ENCODE measurements at places on chromosomes 6 and 20.

DNA sequence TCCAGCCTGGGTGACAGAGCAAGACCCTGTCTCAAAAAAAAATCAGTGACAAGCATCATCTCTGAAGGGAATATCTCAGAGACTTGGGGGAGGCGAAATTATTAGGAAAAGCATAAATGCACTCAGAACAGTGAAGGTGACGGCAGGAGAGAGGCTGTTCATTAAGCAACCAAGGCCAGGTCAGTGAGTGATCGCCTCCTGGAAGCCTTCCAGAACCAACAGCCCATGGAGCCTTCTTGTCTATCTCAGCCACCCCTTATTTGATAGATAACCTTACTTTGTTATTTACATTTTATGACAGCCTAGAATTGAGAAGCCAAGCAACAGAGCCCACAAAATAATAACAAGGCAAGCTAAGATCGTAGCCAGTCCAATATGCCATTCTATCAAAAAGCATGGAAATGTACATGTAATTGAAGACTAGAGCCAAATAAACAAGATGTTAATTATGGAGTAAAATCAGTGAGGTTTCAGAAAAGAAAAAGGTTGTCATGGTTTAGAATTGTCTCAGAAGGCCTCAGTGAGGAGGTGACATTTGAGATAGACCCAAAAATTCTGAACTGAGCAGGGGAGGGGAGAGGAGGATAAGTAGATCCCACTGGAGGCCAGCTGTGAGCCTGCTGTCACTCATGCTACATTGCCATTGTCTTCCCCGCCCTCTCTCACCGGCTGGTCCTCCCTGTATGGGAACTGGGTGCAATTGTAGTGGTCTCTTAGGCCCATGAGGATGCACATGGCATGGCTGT lies 17.8 kb downstream of the BNIP5 start:
- DNase-seq, result no peak

DNA sequence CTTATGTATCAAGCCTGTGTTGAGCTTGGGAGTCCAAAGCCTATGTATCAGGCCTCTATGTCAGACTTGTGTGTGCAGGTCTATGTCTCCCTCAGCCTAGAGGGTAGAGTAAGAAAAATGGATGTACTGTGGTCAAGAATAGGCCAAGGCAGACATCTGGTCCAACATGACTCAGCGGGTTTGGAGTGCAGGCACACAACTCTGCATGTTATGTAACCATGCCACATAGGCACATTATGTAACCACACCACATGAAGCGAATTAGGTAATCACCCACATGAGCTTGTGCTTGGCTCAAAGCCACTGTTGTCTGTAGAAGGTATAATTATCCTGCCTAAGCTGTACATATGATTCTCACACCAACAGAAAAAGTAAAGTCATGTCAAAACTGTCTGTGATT lies 1190.5 kb upstream of the EYS start:
- DNase-seq, result no peak

- no peak for DNase-seq
These were observed 607.3 kb upstream of the CITED2 start for GRCh38 chr6:139981768-139982181.

- no peak for DNase-seq
These were observed 266.5 kb upstream of the RIMS1 start for GRCh38 chr6:71619836-71620235.

DNA sequence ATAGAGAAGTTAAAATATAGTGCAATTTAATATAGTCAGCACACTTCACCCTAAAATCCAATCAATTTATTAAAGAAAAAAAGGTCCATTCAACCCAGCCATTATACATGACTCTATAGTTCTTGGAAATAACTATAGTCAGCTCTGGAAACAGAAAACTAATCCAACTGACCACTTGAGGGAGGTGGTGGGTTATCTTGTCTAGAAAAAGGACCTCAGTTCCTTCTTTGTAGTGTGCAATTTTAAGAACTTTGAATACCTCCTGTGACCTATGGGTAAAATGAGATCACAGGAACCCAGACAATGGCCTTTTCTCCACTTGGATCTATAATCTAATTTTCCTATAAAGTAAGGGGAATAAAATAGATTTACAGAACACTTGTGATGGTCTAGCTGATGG lies 163.6 kb upstream of the CENPW start:
- no peak for DNase-seq

DNA sequence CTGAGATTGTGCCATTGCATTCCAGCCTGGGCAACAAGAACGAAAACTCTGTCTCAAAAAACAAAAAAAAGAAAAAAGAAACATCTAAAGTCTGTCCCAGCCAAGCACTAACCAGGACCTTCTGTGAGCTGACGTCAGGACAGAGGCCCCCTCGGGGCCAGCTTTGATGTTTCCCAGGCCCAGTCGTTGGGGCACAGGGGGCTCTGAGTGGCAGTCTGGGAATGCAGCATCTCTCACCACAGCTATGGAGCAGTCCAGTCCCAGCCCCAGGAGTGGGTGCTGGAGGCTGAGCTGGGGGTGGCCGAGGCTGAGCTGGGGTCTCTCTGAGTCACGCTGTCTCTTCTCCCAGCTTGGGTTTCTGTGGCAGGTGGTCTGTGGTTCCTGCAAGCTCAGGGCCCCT lies 46.0 kb upstream of the SRF start:
- no peak for DNase-seq

GRCh38 chr20:20425823-20426654 lies 58.1 kb downstream of the INSM1 start:
- no peak for DNase-seq

DNA sequence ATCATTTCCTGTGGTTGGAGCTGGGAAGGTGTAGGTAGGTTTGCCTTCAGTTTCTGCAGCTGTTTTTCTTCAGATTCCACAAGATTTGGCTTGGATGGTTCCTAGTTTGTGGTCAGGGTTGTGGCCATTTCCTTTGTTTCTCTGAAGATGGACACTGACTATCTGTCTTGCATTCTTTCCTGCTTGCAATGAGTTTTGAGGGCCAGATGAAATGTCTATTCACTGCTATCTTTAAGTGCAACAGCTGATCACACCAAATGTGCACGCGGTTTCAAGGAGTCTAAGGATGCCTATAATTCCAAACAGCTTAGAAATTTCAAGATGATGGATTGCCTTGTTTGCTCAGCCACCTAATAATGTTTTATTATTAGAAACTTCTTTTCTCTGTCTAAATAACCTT lies 28.4 kb downstream of the IL20RA start:
- DNase-seq, result no peak

- no peak for DNase-seq
These were observed 32.5 kb upstream of the ASCC3 start for GRCh38 chr6:100913400-100914276.

DNA sequence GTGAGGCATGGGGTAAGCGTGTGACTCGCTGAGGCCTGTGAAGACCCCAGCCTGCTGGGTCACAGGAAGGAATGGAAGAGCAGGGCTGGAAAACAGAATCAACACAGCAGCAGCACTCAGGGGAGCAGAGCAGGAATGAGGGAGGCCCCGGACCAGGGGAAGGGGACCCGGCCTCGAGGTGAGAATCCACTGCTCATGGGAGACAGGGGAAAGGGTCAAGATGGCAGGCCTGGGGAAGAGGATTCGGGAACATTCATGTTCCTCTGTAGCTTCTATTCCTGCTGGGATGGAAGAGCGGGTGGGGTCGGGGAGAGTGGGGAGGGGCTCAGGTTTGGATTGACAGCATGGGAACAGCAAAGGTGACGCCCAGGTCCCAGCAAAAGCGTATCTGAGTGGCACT lies 59.4 kb downstream of the NPEPL1 start:
- no peak for DNase-seq

- DNase-seq, result no peak
These were observed 342.0 kb downstream of the SOX4 start for GRCh38 chr6:21935561-21936028.

- DNase-seq, result no peak
These were observed 92.6 kb downstream of the THBS2 start for GRCh38 chr6:169160855-169161560.

GRCh38 chr20:32152421-32153155 lies 43.1 kb downstream of the TM9SF4 start:
- no peak for DNase-seq

DNA sequence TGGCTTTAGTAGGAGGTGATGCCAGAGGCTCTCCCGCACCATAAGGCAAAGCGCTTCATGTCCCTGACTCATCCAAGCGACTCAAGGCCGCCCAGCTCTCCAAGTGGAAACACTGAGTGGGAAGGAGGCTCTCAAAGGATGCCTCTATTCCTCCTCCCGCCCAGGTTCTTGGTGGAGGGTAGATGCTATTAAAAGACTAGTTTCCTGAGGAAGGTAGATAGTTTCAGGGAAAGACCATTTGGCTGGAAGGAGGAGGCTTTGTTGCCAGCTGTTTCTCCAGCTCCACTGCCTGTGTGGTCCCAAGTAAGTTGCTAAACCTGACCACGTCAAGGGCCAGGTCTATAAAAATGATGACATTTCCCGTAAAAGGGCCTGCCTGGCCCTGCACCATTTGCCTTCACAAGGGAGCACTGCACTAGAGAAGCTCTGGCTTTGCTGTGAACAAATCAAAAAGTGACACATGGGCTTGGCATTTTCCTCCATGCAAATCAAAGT lies 48.2 kb downstream of the GMDS start:
- DNase-seq, result no peak

GRCh38 chr6:5099537-5099936 lies 14.4 kb downstream of the PPP1R3G start:
- no peak for DNase-seq

- no peak for DNase-seq
These were observed 148.9 kb downstream of the BCAS1 start for GRCh38 chr20:53921443-53921973.

DNA sequence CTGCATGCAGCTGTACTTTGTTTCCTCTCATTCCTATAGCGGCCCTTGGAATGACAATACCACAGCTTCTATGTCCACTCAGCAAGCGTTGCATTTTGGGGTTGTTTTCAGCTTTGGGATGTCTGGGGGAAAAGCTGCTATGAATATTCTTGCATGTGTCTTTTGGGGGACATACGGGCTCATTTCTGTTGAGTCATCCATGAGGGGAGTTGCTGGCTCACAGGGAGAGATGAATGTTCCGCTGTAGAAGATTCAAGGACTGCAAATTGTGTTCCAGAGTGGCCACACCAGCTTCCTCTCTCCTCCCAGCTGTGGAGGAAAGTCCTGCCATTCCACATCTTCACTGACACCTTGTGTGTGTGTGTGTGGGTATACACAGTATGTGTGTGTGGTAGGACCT lies 43.3 kb downstream of the TGM2 start:
- DNase-seq, result no peak

GRCh38 chr20:63036291-63036690 lies 29.5 kb upstream of the BHLHE23 start:
- no peak for DNase-seq

DNA sequence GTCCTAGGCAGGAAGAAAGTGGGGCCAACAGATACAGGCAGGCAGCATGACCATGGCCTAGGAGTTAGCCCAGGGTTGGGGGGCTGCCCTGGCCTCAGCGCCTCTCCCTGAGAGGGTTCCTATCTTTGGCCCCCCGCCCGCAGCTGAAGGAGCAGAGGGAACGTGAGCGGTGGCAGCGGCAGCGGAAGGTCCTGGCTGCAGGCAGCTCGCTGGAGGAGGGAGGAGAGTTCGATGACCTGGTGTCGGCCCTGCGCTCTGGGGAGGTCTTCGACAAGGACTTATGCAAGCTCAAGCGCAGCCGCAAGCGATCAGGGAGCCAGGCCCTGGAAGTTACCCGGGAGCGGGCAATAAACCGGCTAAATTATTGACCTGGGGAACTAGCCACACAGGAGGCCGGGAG lies 32.6 kb downstream of the MOCS1 start:
- no peak for DNase-seq

DNA sequence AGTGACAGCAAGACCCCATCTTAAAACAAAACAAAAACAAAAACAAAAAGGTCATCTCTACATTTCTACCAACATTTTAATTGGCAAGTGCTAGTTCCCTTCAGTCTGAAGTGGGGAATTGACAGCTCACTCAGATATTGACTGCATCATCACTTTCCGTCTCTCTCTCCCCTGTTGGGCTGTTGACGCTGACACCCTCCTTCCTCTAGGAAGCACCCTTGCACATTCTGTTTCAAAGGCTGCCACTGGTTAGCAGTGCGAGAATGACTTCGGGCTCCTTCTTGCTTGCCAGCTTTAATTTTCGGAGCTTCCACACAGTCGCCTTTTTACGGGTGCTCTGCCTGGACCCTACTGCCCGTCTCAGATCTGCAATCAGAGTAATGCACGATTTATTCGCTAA lies 96.6 kb upstream of the INSM1 start:
- no peak for DNase-seq

- DNase-seq, result no peak
These were observed 104.7 kb upstream of the SGK1 start for GRCh38 chr6:134422426-134423231.

GRCh38 chr6:113168057-113168456 lies 689.1 kb upstream of the MARCKS start:
- no peak for DNase-seq

- DNase-seq, result no peak
These were observed 227.4 kb downstream of the CLVS2 start for GRCh38 chr6:123223461-123223860.

- DNase-seq, result no peak
These were observed 35.5 kb downstream of the ISM1 start for GRCh38 chr20:13256606-13257005.

DNA sequence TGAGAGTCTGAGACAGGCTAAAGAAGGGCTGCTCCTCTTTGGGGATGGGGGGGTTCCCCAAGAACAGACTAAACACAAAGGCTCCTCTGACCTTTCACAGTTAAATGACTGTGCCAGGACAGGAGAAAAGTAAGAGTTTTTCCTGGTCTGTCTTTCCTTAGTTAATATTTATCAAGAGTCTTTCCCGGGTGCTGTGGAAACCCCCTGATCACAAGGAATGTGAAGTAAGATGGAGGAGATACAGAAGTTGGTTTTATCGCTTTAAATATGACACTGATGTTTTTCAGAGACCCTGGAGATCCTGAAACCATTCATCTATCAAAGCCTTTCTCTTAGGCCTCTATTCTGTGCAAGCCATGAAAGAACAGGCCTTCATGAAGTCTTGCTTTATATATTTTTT lies 105.8 kb downstream of the RNF144B start:
- no peak for DNase-seq

DNA sequence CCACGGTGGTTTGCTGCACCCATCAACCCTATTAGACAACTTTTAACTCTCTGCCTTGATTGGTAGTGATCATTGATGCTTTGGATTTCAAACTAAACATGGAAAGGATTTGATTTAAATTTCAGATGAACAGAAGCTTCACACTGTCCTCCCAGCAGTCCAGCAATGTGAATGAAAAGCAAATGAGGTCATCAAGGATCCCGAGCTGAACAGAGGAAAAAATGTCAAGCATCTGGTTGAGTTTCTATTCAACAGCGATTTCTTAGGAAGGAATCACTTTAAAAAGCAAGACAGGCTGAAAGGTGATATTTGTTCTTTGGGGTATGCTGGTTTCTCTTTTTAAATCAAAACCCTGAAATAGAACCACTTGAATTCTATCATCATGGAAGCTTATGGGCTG lies 10.6 kb upstream of the SAMD3 start:
- DNase-seq, result no peak

GRCh38 chr6:158758941-158759479 lies 60.2 kb downstream of the EZR start:
- DNase-seq, result no peak

GRCh38 chr6:11387707-11388430 lies 149.7 kb upstream of the TMEM170B start:
- no peak for DNase-seq
